ENCODE measurements at places on chromosomes 6 and 20.

DNA sequence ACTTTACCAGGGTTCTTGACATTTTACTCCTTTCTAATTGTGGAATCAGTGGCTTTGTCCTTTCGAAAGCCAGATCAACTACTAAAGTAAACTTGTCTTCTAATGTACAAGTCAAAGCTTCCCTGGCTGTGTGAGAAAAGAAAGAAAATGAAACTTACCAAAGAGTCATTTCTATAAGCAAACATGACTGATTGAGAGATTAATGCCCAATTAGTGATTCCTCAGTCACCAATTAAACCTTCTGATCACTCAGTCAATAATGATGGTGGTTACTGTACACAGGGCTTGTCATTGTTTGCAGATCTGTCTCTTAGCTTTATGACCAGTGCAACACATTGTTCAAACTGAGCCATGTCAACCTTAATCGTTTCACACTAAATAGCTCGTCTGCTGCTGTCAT, 1168.4 kb upstream of the CITED2 start:
- DNase-seq = no peak

- DNase-seq = no peak
Measured at GRCh38 chr6:36154286-36154685, 24.0 kb downstream of the MAPK13 start.

- no peak for DNase-seq
Measured at GRCh38 chr6:126696921-126697693, 357.2 kb downstream of the CENPW start.

- DNase-seq = no peak
Measured at GRCh38 chr6:70304616-70305015, 1.7 kb upstream of the COL9A1 start.

GRCh38 chr6:34981951-34982350, 92.9 kb downstream of the ANKS1A start:
- DNase-seq = no peak

DNA sequence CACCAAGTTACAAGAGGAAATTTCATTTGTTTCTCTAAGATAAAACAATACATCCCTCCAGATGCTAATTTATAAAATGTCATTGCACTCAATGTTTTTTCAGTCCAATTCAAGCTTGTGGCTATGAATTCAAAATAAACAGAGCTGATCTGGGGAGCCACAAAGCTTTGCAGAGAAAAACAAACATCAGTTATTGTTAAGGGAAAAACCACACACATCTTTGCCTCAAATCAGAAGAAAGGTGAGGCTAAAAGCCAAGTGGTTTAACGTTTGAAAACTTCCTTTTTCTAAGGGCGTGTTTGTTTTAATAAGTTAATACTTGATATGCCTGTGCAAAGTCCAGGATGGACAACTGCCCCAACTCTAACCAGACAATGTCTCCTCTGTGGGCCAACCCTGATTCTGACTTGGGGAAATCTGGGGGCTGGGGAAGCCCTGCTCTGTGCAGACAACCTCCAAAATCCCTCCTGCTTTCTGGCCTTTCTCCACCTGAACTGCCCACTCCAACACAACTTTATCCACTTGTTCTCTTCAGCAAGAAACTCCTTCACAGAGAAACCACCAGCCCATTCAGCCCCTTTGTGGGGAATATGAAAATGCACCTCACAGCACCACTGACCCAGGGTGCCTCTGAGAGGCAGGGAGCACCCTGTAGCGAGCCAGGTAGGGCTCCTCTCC, 44.6 kb upstream of the NT5E start:
- no peak for DNase-seq

DNA sequence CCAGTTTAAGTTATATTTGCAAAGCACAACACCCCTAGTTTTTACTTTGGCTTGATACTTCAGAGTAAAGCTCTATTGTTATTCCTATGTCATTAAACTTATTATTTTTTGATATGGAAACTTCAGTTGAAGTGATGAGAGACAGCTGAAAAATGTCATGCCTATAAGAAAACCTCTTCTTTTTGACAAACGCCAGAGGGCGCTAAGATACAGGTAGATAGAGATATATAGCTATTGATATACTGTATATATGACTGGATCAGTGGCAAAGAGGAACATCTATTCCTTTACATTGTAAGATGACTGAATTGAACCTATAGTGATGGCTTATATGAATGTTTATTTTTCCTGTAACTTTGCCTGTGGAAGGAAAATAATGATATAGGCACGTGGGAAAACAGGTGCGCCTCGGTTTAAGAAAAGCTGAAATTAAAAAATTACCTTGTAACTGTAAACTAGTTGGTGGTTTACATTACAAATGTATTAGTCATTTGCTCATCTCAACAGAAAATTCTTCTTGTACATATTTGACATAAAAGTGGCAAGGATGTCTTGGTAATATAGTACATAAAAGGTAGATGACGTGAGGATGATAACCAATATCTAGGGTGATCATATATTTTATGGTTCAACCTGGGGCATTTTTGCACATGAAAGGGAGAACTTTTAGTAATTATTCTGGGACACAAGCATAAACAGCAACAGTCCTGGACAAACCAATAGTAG, 74.1 kb downstream of the LAMA4 start:
- no peak for DNase-seq
